ENCODE measurements at places on chromosomes 6 and 20.
A peak's percentile ranks its signal among the peaks of the same experiment; 100 is the strongest.

- DNase-seq = no peak
Measured at GRCh38 chr6:12592634-12593033, 123.9 kb upstream of the PHACTR1 start.

- no peak for DNase-seq
Measured at GRCh38 chr6:37285861-37286311, 27.9 kb upstream of the TMEM217 start.

DNA sequence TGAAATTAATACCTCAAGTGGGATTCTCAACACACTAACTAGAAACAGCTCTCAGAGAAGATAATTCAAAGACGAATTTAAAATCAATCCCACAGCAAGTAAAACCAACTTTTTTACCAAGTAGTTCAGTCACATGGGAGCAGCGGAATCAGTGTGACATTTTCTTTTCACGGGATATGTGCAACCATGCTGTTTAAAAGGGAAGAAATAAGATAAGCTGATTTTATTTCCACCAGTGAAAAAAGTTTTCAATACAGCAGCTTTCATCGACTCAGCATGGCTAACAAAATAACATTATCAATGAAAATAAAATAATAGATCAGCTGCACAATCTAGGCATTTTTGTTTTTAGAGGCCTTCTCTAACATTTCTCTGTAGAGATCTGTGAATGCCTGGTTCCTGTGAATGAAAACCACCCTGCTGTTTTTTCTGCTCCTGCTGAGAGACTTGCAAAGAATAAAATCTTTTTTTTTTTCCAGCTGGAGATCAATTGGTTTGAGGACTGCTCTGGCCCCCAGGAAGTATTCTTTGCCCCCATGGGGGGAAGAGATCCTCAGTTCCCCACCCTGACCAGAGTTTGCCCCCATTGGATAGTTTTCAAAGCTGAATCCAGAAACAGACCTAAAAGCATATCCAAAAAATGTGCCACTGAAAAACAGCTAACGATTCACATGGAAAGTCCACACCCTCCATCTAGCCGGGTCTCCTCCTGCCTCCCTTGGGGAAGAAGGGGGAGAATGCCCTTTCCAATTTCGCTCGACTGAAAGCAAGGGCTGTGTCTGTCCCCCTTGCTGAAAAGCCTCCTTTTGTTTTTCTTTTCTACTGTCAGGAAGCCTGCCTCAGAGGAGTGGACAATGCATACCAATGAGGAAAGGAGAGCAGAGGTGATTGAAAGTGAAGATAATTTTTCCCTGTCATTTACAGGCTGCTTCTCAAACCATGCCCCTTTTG is 317.6 kb downstream of the PRKN start:
- DNase-seq = no peak

- DNase-seq = no peak
Measured at GRCh38 chr6:109762769-109763441, 71.8 kb downstream of the FIG4 start.

DNA sequence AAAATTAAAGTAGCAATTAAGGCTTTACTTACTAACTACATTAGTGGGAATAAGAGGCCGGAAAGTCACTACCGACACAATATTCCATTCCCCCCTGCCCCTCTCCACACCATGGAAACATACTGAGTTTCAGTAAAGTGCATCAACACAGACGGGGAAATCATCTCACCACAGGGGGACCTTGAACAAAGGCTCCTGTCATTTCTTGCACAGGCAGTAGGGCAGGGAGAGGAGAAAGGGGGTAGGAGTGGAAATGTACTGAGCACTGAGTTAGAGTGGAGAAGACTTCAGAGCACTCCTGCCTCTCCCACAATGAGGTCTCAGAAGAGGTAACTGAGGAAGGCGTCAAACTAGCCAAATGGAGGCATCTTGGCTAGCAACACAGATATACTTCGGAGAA is 1426.9 kb upstream of the EYS start:
- DNase-seq = no peak

GRCh38 chr6:113184291-113184690 is 672.9 kb upstream of the MARCKS start:
- DNase-seq = no peak

DNA sequence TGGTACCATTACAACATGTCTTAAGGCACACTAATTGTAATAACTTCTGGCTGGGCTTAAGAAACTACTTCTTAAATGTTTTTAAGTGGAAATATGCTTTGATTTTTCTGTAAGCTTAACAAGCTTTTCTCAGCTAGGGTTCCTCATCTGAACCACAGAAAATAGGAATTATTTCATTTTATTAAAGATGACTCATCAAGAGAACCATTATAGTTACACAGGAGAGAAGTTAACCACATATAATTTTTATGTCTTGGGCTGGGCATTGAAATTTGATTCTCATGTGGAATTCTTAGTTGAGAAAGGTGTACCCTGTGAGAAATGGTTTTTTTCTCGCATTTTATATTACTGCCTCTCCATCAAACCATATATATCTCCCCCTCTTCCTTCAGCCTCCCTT is 75.1 kb downstream of the QKI start:
- no peak for DNase-seq

GRCh38 chr20:33053291-33054106 is at the start of gene BPIFB3:
Gene BPIFB3 (plus strand): TSS chr20:33053903. CDS start chr20:33055436, 1,533 bp downstream.
- no peak for DNase-seq

GRCh38 chr6:92791403-92791802 is 628.0 kb downstream of the EPHA7 start:
- no peak for DNase-seq

DNA sequence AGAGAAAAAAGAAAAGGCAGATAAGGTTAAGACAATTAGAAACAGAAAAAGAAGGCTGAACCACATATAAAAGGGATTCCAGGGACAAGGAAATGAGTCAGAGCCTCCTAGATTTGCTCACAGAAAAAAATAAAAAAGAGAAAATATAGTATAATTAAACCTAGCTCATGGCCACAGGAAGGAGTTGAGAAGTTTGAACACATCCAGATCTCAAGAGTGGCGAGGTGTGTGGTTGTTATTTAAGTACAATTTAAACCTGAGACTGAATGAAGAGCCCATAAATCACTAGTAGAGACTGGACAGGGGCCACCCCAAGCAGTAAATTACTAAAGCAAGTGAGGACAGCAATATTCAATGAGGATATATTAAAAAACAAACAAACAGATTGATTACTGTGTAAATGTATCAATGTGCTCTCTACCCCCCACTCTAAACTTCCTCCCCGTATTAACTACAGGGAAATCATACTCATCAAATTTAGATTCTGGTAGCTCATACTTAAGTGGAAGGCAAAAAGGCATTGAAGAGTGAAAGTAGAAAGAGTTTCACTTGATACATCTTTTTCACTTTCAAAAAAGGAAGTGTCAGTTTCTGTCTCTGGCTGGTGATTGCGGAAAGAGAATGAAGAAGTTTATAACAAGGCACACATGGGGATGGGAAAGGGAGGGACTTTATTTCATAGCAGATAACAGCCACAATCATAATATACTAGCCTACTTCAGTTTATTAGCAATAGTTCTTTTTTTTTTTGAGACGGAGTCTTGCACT is 49.3 kb upstream of the SCAF8 start:
- DNase-seq = no peak

- DNase-seq = no peak
Measured at GRCh38 chr20:15895126-15895525, 678.1 kb downstream of the KIF16B start.

- DNase-seq = no peak
Measured at GRCh38 chr20:16527438-16527837, 45.8 kb downstream of the KIF16B start.

GRCh38 chr6:112827793-112828192 is 480.7 kb downstream of the RFPL4B start:
- DNase-seq = no peak

GRCh38 chr6:36402481-36402880 is 15.0 kb upstream of the ETV7 start:
- DNase-seq = no peak

DNA sequence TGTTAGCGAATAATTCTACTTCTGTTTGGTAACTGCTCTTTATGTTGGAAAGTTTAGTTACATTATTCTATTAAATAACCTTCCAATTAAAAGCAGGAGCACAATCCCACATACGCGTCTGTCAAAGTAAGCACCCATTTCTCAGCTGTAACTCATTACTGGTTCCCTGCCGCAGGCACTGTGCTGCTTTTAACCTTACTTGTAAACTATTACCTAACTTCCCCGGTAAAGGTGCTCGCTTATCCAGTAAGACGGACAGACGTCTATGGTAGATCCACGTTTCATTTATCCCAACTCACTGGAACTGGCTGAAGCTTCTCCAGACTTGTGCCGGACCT is 529 bp upstream of the ENPP4 start:
- no peak for DNase-seq

- peak; percentile 12 for DNase-seq
Measured at GRCh38 chr6:17086469-17086868, 15.4 kb upstream of the STMND1 start.

DNA sequence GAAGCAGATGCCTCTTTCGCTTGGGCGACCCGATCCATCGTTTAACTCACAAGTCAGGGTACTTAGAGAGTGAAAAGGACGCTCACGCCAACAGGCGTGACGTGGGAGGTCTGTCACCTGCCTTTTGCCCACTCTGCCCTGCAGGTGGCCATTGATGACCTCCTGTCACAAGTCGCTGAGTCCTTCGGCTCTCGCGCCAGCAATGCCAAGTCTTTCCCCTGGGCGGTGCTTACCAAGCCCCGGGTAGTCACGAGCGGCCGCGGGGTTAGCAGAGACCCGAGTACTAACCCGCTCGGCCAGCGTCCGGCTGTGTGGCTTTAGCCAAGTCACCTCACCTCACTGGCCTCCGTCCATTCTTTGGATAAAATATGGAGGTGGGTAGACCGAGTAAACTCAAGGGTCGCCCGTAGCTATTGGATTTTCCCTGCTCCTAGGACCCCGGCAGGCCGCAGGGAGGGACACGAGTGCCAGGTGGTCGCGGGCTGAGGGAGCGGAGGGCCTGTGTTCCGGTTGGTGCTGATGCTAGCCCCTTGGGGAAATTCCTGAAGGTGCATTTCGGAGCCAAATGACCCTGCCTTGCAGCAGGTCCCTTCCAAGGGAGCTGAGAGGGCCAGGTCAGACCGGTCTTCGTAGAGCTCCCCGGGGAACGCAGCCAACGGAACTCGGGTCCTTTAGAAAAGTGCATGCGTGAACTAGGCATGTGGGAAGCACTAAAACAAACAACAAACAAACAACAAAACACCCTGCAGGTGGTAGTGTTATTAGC is 668 bp downstream of the PKIB start:
- DNase-seq = no peak

- DNase-seq = no peak
Measured at GRCh38 chr20:62132421-62132820, 10.1 kb downstream of the LSM14B start.

DNA sequence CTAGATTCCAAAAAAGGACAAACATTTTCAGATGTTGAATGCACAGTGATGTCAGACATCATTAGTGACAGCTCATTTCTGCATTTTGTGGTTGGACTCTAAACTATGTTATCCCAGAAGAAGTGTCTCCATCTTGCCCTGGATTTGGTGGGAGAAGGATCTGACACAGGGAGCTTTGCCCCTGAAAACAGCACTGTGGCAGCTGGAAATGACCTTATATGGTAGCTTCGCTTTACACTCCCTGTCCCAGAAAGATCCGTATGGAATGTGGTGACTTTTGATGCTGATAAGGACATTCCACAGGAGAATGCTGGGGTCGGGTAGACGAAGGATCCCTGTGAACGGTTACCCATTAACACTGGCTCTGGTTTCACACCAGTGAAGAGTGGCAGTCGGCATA is 87.2 kb upstream of the EDN1 start:
- DNase-seq = no peak

GRCh38 chr20:11429889-11430519 is 487.7 kb upstream of the BTBD3 start:
- DNase-seq = no peak

DNA sequence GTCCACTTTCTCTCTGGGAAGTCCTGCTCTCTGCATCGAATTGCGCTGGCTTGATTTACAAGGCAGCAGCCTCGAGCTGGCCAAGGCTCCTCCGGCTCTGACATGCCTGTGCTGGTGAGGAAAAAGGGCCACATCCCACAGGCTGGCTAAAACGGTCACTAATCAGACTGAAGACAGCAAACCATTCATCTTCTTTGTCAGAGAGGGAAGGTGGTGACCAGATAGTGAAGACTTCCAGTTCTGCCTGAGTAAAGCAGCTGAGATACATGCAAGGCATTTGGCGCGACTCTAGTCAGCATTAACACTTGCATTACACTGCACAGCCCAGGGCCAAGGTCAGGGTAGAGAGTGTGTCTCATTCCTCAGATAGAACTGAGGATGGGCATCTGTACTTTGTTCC is 203.2 kb upstream of the MAP3K7 start:
- no peak for DNase-seq

DNA sequence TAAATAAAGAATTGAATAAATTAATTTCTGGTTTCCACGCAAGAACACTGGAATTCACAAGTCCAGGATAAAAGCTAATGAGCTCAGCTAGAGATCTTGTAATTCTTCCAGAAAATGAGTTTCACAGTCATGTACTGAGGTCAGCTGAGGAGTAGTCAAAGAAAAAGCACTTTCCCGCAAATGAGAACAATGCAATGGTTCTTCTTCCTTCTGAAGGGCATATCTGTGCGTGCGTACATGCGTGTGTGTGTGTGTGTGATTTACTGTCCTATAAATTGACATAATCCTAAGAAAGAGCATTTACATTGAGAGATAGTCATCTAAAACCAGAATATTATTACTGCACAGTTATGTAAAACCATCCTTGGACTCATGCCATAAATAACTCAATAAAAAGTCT is 968.9 kb upstream of the EYS start:
- DNase-seq = no peak

GRCh38 chr6:157800420-157801237 is 22.4 kb upstream of the SNX9 start:
- DNase-seq = no peak

GRCh38 chr6:126064257-126064747 is 78.0 kb downstream of the TRMT11 start:
- DNase-seq = no peak

- DNase-seq = no peak
Measured at GRCh38 chr6:11921751-11922150, 90.4 kb upstream of the HIVEP1 start.

- DNase-seq = no peak
Measured at GRCh38 chr20:63488315-63489251, 10.3 kb downstream of the EEF1A2 start.

GRCh38 chr20:39954621-39955020 is 734.4 kb downstream of the MAFB start:
- no peak for DNase-seq

- no peak for DNase-seq
Measured at GRCh38 chr6:7282097-7282906, 30.7 kb downstream of the SSR1 start.

GRCh38 chr6:87391334-87391733 is 16.4 kb upstream of the CFAP206 start:
- no peak for DNase-seq

DNA sequence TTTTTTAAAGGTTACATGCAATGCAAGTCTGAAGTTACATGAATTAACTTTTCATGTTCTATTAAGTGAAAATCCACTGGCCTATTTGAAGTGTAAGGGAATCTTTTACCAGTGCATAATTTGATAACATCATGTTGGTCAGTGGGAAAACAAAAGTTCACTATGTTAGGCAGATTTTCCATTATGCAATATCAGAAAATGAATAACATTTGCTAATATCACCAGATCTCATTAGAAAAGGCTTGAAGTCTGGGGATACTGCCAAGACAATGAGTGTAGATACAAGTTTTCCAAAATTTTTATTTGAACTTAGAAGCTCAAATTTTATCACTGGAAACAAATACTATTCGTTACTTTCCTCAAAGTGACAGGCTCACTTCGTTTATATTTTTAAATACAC is 296.4 kb upstream of the CDH4 start:
- no peak for DNase-seq

GRCh38 chr6:26322645-26323482 is 42.1 kb upstream of the BTN3A2 start:
- peak; percentile 79 for DNase-seq

All from CD4-positive, alpha-beta memory T cell (primary cell).